ENCODE measurements at places on chromosomes 1 and 21.

GRCh38 chr1:153957744-153958110 is 685 bp downstream of the CRTC2 start:
- no peak for DNase-seq

DNA sequence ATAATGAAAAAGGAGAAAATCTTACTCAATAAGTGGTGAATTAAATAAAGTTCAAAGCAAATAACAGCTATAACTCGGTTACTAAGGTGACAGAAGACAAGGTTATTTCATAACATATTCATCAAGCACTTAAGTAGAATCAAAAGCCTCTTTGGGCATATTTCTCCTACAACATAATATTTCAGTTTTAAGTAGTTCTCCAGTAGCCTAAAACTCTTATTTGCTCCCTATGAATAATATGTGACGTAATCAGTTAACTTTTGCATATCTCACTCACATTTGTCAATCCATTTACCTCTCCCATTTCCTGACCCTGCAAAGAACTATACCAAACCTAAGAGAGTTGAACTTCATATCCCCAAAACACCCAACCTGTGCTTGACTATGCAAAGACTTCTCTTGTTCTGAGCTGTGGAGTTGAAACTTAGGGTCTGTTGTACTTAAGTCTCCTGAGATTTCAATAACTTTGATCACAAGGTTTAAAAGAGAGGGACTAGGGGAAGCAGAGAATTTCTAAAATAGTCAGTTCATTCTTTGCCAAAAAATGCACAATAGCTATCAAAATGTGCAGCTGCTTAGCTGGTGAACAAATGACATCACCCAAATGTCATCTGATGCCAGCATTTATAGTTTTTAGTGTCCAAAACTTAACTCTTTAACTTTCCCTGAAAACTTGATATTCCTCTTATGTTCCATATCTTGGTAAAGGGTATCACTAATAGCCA is 37.2 kb downstream of the TTLL7 start:
- DNase-seq, result no peak

- no peak for DNase-seq
Observed at GRCh38 chr1:88801575-88802208, 89.7 kb downstream of the GTF2B start.

GRCh38 chr1:154821083-154821482 is 49.0 kb downstream of the KCNN3 start:
- no peak for DNase-seq

GRCh38 chr21:44360159-44360558 is 6.7 kb downstream of the TRPM2 start:
- DNase-seq, result no peak

GRCh38 chr1:173266841-173267240 is 59.7 kb upstream of the TNFSF4 start:
- no peak for DNase-seq

GRCh38 chr1:216461466-216461865 is 38.2 kb upstream of the USH2A start:
- DNase-seq, result no peak

GRCh38 chr1:37931361-37932158 is 15.3 kb downstream of the INPP5B start:
- DNase-seq, result peak; percentile 79

Data from urothelium cell line (cell line).